Effector memory CD4-positive, alpha-beta T cell (primary cell): ENCODE measurements at places on chromosomes 16 and 17.

- no peaks in the 10 kb centered on the region for H3K27me3 ChIP-seq
- no peak overlapping the region for H3K4me3 ChIP-seq
- no peak overlapping the region for H3K27ac ChIP-seq
- DNase-seq: no peak
Measured at GRCh38 chr17:80872501-80873306, 118.9 kb upstream of the CHMP6 start.

DNA sequence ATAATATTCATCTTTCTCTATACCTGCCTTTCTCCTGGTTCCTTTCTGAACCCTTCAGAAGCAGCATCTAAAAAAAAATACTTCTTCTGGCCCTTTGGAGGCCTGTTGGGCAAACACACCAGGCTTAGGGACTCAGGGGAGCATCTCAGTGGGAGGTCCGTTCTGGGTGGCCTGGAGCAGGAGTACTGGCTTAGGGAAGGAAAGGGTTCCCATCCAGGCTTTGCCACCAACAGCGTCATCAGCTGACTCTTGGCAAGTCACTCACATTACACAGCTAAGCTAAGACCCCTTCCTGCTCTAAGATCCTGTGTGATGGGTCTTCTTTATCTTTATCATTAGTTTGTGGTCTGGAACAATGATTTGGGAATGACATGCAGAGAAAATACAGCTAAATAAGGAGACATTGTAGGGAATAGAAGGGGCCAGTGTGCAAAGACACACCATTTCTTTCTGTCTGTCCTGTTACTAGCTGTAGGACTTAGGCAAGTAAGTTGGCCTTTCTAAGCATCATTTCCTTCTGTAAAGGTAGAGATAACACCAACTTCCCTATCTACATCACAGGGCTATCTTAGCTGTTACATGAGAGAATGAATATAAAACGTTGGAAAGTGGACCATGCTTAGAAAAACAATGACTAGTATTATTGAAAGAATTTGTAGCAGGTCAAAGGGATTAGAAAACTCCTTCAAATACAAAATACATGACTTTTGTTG lies 9.9 kb downstream of the PCTP start:
- H3K36me3 ChIP-seq: no peaks in the 10 kb centered on the region
- H3K4me1 ChIP-seq: no peaks in the 10 kb centered on the region

GRCh38 chr17:20721171-20721570 lies 141.6 kb downstream of the CDRT15L2 start:
- no peak overlapping the region for H3K27ac ChIP-seq
- DNase-seq: no peak
- no peaks in the 10 kb centered on the region for H3K27me3 ChIP-seq
- H3K36me3 ChIP-seq: no peaks in the 10 kb centered on the region

GRCh38 chr17:50310455-50311111 lies 35.3 kb upstream of the XYLT2 start:
- no peak for DNase-seq
- no peaks in the 10 kb centered on the region for H3K4me1 ChIP-seq
- no peak overlapping the region for H3K4me3 ChIP-seq
- H3K27ac ChIP-seq: no peak overlapping the region
- H3K27me3 ChIP-seq: peaks cover 4% of the 10 kb centered on the region

GRCh38 chr17:77665833-77666232 lies 292.7 kb upstream of the TNRC6C start:
- peak overlapping the region; percentile 23 for H3K4me3 ChIP-seq
- peaks cover 17% of the 10 kb centered on the region for H3K4me1 ChIP-seq
- no peaks in the 10 kb centered on the region for H3K36me3 ChIP-seq
- no peak for DNase-seq
- H3K27me3 ChIP-seq: no peaks in the 10 kb centered on the region

- peaks cover 22% of the 10 kb centered on the region for H3K27me3 ChIP-seq
- no peak overlapping the region for H3K27ac ChIP-seq
Measured at GRCh38 chr16:71628810-71629209, 2.8 kb downstream of the MARVELD3 start.

DNA sequence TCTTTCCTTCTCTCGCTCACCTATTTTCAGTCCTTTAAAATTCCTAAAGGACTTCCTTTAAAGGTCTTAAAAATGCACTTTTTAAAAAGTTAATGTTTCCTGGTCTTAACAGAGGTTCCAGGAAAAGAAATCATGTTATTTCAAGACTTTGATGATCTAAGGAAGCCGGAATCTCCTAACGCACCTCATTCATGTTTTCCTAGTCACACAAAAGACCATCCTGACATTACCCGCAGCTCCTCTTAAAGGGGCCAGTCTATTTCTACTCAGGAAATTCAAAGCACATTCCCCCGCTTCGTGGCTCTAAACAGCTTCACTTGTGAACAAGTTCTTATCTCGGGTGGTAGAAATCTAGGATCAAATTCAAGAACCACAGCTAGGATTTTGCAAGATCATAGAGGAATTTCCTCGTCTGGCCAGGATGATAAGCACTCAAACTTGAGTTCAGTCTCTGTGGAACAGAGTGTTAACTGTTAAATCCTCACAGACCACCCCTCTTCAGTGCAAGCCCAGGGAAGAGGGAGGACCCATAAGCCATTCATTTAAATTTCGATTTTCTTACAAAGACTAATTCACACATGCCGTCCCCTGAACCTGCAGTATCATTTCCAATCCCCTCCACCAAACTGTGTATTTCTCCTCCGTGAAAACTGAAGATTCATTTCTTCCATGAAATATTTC lies 137.1 kb upstream of the AXIN2 start:
- no peaks in the 10 kb centered on the region for H3K36me3 ChIP-seq
- no peaks in the 10 kb centered on the region for H3K4me1 ChIP-seq
- no peaks in the 10 kb centered on the region for H3K27me3 ChIP-seq

DNA sequence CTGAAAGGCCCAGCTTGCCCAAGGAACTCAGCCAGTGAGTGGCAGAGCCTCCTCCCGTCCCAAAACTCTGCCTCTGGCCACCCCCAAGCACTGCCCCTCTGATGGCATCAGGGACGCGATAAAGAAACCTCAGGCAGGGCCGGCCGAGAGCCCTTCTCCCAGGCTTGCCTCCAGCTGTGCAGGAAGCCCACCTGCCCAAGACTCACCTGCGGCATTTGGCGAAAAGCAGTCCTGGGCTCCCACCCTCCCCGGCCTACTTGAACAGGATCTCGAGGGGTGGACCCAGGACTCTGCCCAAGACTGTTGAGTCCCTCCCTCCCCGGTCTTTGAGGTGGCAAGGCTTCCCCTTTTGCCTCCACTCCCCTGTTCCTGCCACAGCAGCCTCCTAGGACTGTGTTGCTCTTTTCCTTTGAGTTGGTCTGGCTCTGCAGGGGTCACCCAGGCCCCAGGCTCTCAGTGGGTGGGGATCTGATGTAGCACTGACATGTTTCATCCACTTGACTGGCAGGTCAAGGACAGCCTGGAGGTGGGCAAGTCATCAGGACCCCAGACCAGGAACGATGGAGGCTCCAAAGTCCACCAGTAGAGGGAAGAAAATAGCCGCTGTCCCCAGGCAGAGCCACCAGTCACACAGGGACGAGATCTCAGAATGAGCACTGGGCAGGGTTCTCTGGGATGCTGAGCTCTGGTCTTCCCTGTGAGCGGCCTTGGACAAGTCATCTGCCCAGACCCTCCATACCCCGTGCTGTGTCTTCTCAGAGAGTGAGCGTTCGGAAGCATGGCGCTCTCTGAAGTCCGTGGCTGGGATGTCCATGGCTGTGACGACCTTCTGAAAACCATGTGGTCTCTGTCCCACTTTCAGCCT lies 111.0 kb upstream of the TNRC6C start:
- H3K27me3 ChIP-seq: no peaks in the 10 kb centered on the region
- no peaks in the 10 kb centered on the region for H3K36me3 ChIP-seq
- no peak overlapping the region for H3K4me3 ChIP-seq
- no peak overlapping the region for H3K27ac ChIP-seq

GRCh38 chr17:34633351-34633750 lies 54.0 kb downstream of the TMEM132E start:
- H3K4me3 ChIP-seq: no peak overlapping the region
- H3K27me3 ChIP-seq: no peaks in the 10 kb centered on the region
- DNase-seq: no peak
- H3K27ac ChIP-seq: no peak overlapping the region
- no peaks in the 10 kb centered on the region for H3K36me3 ChIP-seq

GRCh38 chr17:79942591-79943346 lies 92.9 kb downstream of the TBC1D16 start:
- H3K27me3 ChIP-seq: no peaks in the 10 kb centered on the region
- H3K4me3 ChIP-seq: no peak overlapping the region
- H3K4me1 ChIP-seq: peaks cover 6% of the 10 kb centered on the region
- DNase-seq: no peak

DNA sequence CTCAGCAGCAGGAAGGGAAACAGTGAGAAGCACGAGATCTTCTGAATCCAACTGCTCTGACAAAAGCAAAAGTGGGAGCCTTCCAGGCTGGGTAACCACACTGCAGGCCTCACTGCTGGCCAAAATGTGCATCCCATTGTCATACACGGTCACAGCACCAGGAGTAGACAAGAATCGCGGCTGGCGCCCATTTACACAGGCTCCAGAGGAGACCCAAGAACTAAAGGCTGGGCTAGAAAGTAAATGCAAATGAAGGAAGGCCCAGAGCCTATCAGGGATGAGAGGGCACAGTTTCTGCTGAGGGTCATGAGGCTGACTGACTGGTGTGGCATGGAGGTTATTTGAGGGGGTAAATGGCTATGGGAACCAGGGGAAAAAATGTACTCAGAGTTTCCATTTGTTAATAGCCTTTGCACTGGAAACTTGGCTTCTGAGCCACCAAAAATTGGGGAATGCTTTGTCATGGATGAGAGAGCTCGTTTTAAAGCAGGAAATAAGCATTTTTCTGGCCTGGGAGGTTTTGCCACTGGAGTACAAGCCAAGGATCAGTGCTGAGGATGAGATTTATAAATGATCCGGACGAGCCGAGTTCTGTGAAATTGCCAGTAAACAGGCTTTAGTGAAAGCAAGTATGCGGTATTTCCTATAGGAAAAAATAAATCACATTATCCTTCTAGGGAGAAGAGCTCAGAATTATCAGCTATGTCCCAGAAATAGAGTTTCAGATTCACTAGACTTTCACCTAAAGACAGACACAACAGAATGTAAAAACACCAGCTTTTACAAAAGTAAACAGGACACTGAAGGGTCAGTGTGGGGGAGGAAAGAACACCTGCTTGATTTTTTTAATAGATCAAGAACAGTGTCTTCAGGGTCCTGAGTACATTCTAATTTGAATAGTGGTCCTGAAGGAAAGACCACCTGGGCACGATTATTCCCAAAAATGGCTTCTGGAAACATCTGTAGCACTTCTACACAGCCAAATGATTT lies 66.9 kb upstream of the GSG1L start:
- no peak overlapping the region for H3K27ac ChIP-seq
- peaks cover 99% of the 10 kb centered on the region for H3K36me3 ChIP-seq
- H3K4me3 ChIP-seq: no peak overlapping the region
- no peak for DNase-seq

- H3K27me3 ChIP-seq: no peaks in the 10 kb centered on the region
- peaks cover 16% of the 10 kb centered on the region for H3K36me3 ChIP-seq
- H3K4me1 ChIP-seq: peaks cover 12% of the 10 kb centered on the region
Measured at GRCh38 chr17:80774146-80774545, 217.5 kb upstream of the CHMP6 start.

DNA sequence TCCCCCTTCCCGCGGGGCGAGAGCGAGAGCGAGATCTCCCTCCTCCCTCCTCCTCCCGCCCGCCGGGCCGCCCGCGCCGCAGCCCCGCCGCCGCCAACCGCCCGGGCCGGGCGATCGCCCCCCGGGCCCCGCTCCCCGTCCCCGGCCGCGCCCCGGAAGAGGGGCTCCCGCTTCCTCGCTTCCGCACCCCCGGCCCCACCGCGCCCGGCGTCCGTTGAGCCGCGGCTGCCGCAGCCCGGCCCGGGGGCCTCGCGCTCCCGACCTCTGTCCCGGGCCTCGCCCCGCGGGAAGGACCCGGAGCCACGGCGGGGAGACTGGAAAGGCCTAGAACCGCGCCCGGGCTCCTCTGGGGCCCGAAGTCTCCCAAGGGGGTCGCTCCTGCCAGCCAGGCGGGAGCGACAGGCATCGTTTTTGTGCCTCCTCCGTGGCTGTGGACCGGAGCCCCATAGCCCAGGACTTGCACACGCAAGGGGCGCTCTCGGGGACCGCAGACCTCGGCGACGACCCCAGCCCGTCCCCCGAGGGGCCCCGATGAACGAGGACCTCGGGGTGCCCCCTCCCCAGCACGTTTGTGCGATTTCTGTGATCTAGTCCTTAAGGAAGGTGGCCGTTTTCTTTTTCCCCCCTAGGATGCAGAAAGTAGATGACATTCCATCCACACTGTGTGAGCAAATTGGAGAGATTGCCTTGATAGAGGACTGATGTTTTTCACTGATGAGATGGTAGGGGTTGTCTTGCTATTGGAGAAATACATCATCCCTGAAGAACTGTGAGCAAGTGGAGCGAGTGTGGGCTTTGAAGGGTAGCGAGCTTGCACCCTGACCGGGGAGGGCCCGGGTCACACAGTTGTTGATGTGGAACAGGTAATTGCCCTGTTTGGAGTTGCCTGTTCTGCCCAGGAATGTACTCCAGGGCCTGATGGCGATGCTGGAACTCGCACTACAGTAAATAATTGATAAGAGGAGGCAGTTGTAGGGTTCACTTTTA lies 611 bp downstream of the BANP start:
- no peaks in the 10 kb centered on the region for H3K27me3 ChIP-seq
- H3K27ac ChIP-seq: peak overlapping the region; percentile 92
- DNase-seq: no peak
- H3K4me1 ChIP-seq: peaks cover 36% of the 10 kb centered on the region
- peak overlapping the region; percentile 67 for H3K4me3 ChIP-seq
- H3K36me3 ChIP-seq: no peaks in the 10 kb centered on the region
